ENCODE measurements at places on chromosomes 13 and 19.

GRCh38 chr19:31980796-31981195 lies 364.6 kb upstream of the ZNF507 start:
- DNase-seq = no peak

DNA sequence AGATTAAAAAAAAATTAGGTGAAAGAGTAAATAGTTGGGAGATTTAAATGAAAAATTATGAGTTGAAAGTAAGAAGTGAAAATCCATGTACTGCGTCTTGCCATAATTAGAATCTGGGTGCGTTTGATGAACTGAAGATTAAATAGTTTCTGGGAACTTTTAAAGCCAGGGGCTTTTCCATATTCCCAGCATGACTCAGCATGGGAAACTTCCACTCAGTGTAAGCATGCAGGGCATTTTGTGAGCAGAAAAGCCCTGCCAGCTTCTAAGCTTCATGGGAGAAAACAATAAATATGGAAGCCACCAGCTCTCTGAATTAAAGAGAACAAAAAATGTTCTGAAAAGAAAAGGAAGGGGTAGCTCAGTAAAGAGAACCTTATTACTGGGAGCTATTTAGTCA lies 62.0 kb upstream of the EDNRB start:
- no peak for DNase-seq

GRCh38 chr19:39469567-39469966 lies 11.1 kb upstream of the TIMM50 start:
- DNase-seq = no peak

GRCh38 chr19:5085566-5085965 lies 116.7 kb downstream of the KDM4B start:
- no peak for DNase-seq

DNA sequence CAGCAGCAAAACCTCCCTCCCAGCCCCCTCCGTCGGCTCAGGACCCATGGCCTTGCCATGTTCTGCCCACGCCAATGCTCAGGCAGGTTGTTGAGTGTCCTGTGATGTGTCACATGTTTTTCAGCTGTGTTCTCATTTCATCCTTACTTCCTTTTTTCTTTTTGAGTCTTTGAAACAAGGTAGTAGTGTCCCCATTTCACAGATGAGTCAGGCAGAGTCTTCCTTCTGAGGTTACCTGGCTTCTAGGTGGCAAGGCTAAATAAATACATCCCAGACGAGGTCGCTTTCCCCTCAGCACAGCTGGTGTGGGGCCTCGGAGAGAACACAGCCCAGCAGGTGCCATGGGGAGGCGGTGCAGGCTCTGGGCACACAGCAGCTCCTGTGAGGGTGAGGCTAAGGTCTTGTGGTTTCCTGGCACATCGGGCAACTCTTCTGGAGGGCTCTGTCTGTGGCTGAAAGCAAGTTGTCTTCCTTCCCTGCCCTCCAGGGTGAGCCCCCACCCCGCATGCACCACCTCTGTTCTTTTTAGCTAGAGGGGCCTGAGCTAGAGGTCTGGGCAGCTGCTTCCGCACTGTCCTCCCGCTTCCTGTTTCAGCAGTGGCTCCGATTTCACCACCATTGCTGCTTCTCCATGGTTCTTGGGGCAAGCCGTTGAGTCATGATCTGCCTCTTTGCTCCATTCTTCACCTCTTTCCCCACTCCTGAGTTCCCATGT lies 15.1 kb downstream of the PRAM1 start:
- no peak for DNase-seq

DNA sequence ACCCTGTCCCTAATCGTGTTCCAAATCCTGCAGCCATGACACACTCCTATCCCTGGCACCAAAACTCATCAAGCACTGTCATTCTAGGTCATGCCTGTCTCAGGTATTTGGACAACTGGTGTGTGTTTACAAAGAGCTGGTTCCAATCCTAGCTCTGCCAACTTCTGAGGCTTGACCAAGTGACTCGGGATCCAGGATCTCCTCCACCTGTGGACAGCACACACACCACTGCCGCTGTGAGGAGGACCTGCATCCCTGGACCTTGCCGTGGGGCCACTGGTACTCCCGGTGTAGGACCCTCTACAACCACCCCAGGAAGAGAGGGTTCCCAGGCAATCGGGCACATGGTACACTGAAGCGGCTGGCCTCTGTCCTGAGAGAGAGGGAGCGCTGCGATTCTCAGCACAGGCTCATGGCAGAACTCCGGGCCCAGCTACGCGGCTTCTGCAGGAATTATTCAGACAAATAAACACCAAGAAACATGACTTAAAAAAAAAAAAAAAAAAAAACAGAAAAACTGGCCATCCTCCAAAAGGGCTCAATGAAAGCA lies 20.4 kb downstream of the MLLT1 start:
- no peak for DNase-seq

DNA sequence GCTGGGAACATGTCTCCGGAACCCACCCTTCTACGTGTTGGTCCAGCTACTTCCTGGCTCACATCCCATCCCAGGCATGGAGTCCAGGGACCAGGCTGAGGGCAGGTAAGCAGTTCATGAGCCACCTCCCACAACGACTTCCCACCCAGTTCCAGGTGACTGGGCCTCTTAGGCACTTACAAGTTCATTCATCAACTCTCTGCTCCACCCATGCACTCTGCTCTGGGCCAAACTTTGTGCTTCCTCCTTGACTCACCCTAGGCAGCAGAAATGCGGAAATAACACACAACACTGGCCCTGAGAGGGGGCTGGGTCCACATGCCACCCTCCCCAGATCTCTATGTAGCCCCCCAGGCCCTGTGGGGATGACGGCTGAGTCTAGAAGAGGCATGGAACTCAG lies 20.5 kb downstream of the IQCN start:
- DNase-seq = peak; percentile 20

GRCh38 chr19:20321139-20321763 lies 154.2 kb downstream of the ZNF486 start:
- DNase-seq = peak; percentile 75

DNA sequence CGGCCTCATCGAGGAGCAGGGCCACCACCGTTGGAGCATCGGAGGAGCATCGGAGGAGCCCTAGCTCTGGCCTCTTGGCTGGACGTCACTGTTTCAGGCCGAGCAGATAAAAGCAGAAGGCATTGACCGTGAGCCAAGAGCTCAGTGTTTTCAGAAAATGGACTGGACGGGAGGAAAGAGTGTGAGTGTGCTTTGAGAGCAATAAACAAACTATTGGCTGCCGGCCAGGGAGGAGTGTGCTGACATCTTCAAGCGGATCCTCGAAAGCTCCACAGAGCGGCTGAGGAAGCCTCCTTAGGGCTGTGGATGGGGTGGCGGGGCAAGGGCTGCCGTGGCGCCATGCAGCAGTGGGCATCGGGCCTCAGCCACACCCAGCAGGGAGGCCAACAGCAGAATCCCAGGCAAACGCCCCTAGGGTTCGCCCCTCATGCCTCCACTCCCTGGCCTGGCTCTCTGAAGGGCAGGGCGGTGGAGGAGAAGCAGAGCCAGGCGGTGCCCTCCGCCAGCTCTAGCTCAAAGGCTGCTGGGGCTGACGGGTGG lies 41.8 kb downstream of the IRS2 start:
- DNase-seq = no peak

- no peak for DNase-seq
Measured at GRCh38 chr19:41369769-41370168, 5.8 kb upstream of the B9D2 start.

GRCh38 chr13:42607546-42607945 lies 33.6 kb downstream of the TNFSF11 start:
- DNase-seq = no peak

DNA sequence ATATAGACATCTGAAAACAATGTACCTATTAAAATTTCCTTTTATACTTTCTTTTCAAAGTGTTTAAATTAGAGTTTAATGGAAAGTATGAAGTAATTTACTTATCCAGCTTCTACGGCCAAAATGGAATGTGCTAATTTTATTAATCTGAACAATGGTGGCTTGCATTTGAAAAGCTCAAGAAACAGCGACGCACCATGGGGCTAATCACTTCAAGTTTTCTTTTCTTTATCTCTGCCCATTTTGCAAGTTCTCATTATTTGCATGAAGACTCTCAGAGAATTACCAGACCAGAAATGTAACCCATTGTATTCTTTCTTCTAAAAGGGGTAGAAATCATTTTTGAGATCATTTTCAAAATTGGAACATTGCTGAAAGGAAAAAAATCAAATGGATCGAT lies 204.0 kb upstream of the STARD13 start:
- DNase-seq = no peak

GRCh38 chr13:72556945-72557344 lies 170.5 kb downstream of the MZT1 start:
- DNase-seq = no peak

DNA sequence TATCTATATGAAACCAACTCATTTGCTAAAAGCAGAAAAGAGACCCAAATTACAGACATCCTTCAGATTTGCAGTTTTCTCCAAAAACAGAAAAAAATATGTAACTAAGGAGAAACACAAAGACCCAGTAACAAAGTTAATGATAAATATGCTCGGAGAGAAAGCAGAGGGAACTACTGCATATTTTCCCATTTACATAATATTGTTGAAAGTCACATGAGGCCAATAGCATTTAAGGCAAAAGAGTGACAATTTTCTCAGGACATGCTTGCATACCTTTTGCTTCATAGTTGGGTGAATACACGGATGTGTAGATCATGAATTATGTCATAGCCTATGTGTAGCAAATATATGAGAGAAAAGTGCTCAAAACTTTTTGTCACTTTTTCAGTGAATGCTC lies 310.3 kb downstream of the EFNB2 start:
- no peak for DNase-seq

- DNase-seq = peak; percentile 34
Measured at GRCh38 chr13:100513987-100514670, 74.5 kb downstream of the GGACT start.

DNA sequence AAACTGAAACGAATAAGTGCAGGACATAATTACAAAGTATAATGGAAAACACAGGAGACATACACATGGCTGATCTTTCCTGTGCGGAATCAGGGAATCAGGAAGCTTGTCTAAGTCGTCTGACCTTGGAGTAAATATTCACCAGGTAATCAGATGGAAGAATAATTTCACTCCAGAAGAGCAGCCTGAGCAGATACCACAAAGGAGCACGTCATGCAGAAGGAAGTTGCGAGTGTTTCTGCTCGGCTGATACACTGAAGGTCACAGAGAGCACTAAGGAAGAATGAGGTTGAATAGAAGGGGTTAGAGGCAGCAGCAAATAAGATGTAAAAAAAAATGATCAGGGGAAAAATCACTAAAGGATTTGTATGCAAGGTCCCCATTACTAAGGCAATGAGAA lies 122.3 kb upstream of the GPC6 start:
- no peak for DNase-seq

DNA sequence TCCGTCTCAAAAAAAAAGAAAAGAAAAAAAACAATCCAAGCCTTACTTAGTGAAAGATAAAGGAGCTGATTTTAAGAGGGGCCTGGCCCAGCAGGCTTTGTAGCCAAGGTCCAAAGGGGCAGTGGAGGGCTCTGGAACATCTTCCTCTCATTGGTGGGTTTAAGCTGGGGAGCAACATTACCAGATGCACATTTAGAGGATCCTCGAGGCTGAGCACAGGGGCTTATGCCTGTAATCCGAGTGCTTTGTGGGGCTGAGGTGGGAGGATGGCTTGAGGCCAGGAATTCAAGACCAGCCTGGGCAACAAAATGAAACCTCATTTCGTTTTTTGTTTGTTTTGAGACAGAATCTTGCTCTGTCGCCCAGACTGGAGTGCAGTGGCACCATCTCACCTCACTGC lies 8.0 kb upstream of the TMEM160 start:
- DNase-seq = no peak

- DNase-seq = no peak
Measured at GRCh38 chr19:1265615-1266128, 3.5 kb upstream of the CIRBP start.

DNA sequence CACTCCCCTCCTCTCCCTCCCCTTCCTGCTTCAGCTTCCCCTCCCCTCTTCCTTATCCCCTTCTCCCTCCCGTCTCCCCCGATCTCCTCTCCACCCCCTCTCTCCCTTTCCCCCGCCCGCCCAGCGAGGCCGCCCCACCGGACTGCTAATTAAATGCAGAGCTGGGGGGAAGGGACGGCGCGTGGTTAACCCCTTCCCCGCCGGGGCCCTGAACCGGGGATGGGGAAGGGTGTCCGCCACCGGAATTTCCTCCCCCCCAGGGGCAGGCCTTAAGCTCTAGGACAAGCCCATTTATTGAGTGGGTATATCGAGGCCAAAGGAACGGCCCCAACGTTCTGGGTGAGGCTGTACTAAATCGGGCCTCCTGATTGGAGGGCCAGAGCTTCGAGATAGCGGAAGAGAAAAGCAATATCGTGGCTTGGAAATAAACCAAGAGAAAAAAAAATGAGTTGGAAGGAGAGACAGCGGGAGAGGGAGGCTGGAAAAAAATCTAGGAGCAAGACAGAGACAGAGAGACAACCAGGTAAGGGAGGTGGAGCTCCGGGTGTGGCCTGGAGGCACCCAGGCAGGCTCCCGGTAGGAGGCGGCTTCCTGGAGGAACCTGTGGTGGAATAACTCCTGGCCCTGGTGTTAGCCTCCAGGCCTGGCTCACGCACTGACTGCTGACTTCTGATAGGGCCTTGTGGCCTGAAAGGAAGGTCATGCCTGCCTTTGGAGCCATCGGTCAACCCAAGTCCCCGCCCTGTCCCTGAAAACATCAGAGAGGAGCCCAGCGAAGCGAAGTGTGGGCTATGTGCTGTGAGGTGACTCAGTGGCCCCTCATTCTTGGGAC lies 11.6 kb upstream of the JUND start:
- DNase-seq = peak; percentile 95

- no peak for DNase-seq
Measured at GRCh38 chr13:105847527-105848291, 687.8 kb downstream of the EFNB2 start.

- DNase-seq = peak; percentile 1
Measured at GRCh38 chr13:109941951-109942350, 155.6 kb upstream of the IRS2 start.

- peak; percentile 54 for DNase-seq
Measured at GRCh38 chr19:14683439-14683838, 6.4 kb upstream of the ZNF333 start.

DNA sequence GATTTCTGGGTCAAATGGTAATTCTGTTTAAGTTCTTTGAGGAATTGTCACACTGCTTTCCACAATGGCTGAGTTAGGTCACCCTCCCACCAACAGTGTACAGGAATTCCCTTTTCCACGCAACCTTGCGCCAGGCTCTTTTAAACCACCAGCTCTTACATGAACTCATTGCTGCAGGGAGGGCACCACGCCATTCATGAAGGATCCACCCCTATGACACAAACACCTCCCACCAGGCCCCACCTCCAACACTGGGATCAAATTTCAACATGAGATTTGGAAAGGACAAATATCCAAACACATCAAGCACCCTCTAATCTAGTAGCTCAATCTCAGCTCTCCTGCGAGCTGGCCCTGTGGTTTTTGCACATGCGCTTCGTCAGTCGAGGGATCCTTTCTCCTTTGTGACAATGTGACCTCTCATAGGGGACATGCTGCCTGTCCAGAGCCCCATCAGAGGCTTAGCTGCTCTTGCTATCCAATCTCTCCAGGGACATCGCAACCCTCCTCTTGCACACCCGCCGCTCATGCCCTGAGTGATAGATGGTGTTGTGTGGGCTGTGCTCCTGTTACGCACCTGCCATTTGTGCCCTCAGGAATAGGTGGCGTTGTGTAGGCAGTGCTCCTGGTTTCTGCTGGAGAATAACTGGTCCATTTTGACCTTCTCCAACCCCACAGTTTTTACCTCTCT lies 328.0 kb downstream of the UQCRFS1 start:
- DNase-seq = no peak

- no peak for DNase-seq
Measured at GRCh38 chr13:31477961-31478360, 261.4 kb upstream of the RXFP2 start.

- no peak for DNase-seq
Measured at GRCh38 chr13:73759434-73759833, 374.8 kb downstream of the KLF12 start.

- DNase-seq = no peak
Measured at GRCh38 chr19:16915135-16915534, 26.3 kb downstream of the F2RL3 start.
